Right renal pelvis (tissue), 4 donors: ENCODE measurements at places on chromosomes 12 and 14. TPM values are rescaled to one million over a fixed set of nuclear protein-coding genes. Genes with fewer than 3 reads are reported as not detected.

DNA sequence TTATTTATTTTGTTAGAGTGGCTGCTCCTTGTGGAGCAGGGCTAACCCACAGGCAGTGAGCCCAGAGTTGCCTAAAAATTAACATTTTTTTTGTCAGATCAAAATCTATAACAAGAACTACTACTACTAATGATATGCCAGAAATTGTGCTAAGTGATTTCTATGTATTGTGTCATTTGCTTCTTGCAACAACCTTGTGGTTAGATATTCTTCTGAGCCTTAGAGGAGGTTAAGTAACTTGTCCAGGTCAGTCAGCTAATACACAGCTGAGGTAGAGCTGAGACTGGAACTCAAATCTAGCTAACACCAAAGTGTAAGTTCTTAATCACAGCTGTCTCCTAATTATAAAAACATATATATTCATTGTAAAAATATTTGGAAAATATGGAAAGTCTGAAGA, 29.8 kb downstream of the CFL2 start:
- no peak for DNase-seq

- no peak for DNase-seq
Measured at GRCh38 chr12:58104351-58104755, 163.0 kb downstream of the ATP23 start.

GRCh38 chr12:119925269-119925668, 48.1 kb upstream of the CIT start:
- DNase-seq: no peak

DNA sequence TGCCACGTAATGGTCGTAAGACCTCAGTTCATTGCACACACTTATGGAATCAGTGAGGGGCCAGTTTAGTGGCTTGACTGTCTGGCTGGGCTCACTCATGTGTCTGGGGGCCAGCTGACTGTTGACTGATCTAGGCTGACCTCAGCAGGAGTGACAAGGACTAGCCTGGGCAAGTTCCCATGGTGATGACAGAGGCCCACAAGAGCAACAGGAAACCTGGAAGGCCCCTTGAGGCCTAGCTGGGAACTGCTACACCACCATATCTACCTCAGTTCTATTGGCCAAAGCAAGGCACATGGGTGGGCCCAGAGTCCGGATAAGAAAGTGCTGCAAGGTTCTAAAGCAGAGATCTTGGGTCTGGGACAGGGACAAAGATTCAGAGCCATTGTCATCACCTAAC, 21.3 kb upstream of the RFLNA start:
- DNase-seq: no peak

DNA sequence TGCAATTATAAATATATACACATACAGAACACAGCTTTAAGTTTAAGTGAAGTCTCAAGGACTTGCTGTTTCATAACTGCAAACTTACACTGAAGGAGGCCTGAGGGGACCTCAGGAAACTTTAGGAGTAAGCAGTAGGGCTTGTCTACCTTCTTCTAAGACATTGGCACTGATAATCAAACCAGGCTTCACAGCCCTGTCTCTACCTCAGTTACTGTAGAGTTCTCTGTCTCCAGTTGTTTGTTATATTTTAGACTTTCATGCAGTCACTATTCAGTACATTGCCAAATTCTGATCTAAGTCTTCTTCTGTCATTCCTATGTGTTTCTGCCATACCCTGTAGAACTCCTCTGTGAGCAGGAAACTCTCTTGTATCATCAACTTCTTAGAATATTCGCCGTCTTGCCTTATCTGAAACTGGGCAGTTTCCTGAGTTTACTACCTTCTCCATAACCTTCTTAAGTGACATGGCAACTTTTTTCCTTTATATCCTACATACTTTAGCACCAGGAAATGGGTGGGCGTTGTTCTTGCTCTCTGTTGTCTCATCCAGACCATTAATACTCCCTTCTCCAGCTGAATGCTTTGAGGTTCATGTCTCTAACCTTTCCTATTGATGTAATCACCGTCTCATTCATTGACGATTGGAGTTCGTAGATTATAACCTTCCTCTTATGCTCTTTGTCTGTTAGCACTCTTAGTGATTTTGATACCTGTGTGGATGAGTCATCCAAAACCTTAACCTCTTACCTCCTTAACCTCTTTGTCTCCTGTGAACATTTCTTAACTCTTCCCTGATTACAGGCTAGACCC, 11.4 kb downstream of the APAF1 start:
- no peak for DNase-seq

GRCh38 chr14:56745097-56745496, 65.2 kb downstream of the OTX2 start:
- no peak for DNase-seq

DNA sequence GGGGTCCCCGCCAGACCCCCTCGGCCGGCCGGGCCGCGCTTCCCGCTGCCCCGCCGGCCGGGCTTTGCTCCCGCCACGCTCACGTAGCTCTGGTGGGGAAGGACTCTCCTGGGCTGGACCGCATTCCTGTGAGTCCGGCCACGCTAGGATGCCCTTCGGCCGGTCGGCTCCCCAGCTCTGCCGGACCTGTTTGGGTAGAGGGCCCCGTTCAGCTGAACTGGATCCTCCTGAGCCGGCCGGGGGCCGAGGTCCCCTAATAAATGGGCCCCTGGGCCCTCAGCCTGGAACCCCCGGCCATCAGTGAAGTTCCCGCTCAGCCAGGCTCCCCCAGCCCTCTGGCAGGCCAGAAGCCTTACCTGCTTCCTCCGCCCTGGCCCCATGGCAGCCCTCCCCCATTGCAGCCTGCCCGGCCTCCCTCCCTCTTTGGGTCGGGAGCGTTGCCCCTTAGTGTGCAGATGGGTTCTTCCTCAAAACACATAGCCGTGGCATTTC, 593 bp downstream of the UNC119B start:
- no peak for DNase-seq

DNA sequence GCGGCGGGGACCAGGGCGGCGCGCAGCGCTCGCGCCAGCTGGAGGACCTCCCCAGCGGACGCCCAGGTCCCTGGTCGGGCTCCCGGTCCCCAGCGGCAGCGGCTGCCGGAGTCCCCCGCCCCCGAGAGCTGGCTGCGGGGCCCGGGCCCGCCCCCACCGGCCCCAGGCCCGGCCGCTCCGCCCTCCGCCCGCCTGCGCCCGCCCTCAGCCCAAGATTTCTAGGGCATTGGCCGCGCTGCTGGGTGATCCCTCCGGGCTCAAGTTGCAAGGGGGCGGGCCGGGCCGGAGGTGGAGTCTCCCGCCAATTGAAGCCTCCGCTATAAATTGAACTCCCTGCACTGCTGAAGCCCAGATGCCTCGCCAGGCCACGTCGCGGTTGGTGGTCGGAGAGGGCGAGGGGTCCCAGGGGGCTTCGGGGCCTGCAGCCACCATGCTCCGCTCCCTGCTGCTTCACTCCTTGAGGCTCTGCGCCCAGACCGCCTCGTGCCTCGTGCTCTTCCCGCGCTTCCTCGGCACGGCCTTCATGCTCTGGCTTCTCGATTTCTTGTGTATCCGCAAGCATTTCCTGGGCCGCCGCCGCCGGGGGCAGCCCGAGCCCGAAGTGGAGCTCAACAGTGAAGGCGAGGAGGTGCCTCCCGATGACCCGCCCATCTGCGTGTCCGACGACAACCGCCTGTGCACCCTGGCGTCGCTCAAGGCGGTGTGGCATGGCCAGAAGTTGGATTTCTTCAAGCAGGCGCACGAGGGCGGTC, at the start of gene DIO3:
Gene DIO3 (plus strand): TSS at position 351 of the 752 bp plus-strand sequence.
- DNase-seq: no peak

Gene TNFAIP2
- polyA plus RNA-seq: 27.8 TPM

Gene CLEC4A
- polyA plus RNA-seq: 2.3 TPM

Gene MAP1LC3B2
- polyA plus RNA-seq: 11.1 TPM
